ENCODE measurements at places on chromosomes 12 and 14.

GRCh38 chr14:83611491-83611890 lies 1918.5 kb upstream of the FLRT2 start:
- no peak for DNase-seq
- H3K36me3 ChIP-seq = no peaks in the 10 kb centered on the region
- no peak overlapping the region for H3K27ac ChIP-seq

DNA sequence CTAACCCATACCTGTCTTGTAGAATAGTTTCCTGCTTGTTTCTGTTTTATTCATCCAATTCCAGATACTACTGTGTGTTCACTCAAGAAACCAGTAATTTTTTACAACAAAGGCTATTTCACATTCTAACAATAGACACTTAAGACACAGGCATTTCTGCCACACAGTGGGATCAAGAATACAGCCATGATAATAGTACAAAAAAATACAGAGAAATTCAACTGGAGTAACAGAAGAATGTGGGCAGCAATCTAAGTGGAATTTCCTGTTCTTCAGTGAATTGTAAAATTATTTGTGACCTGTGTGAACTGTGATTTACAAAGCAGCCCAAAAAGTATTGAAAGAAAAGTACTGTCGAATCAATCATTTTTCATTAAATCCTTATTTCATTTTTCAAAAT lies 282.9 kb downstream of the CCER1 start:
- H3K27me3 ChIP-seq = peaks cover 4% of the 10 kb centered on the region
- no peaks in the 10 kb centered on the region for H3K36me3 ChIP-seq
- H3K4me3 ChIP-seq = no peak overlapping the region
- H3K27ac ChIP-seq = no peak overlapping the region
- DNase-seq = no peak

DNA sequence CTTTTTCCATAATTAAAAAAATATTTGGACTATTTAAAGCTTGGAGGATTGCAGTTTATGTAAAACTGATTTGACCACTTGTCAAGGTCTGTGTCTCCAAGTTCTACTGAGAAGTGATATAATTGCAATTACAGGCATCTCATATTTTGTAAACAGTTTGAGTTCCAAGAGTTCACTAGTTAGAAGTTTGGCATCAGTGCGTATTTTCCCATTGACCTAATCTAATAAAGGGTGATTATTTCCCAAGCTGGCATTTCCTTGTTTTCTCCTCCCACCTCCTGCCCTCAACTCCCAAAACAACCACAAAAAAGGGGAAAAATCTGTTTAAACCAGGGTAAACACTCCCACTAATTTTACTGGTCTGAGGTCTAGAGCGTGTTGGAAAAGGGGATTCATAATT lies 3.0 kb upstream of the MYF6 start:
- H3K4me3 ChIP-seq = no peak overlapping the region
- H3K36me3 ChIP-seq = no peaks in the 10 kb centered on the region
- H3K27me3 ChIP-seq = peaks cover 4% of the 10 kb centered on the region
- H3K27ac ChIP-seq = no peak overlapping the region
- H3K4me1 ChIP-seq = peaks cover 6% of the 10 kb centered on the region

- peaks cover 2% of the 10 kb centered on the region for H3K36me3 ChIP-seq
- no peak overlapping the region for H3K4me3 ChIP-seq
- H3K4me1 ChIP-seq = peaks cover 3% of the 10 kb centered on the region
- no peak overlapping the region for H3K27ac ChIP-seq
These were observed 68.1 kb downstream of the LRRC74A start for GRCh38 chr14:76894308-76894707.
